ENCODE measurements at places on chromosomes 5 and 9. TPM values are rescaled to one million over a fixed set of nuclear protein-coding genes. Genes with fewer than 3 reads are reported as not detected.
A peak's percentile ranks its signal among the peaks of the same experiment; 100 is the strongest.

- H3K27ac ChIP-seq: peak within 1 kb of the TSS; percentile 98
- peak within 1 kb of the TSS; percentile 95 for H3K4me3 ChIP-seq
- peaks cover 2% of the 10 kb centered on the region for H3K36me3 ChIP-seq
These were observed at the start of gene OTULIN for GRCh38 chr5:14664270-14665100. Gene OTULIN, plus strand, starts transcription at chr5:14664718. Its CDS starts 108 bp downstream, at chr5:14664826.

DNA sequence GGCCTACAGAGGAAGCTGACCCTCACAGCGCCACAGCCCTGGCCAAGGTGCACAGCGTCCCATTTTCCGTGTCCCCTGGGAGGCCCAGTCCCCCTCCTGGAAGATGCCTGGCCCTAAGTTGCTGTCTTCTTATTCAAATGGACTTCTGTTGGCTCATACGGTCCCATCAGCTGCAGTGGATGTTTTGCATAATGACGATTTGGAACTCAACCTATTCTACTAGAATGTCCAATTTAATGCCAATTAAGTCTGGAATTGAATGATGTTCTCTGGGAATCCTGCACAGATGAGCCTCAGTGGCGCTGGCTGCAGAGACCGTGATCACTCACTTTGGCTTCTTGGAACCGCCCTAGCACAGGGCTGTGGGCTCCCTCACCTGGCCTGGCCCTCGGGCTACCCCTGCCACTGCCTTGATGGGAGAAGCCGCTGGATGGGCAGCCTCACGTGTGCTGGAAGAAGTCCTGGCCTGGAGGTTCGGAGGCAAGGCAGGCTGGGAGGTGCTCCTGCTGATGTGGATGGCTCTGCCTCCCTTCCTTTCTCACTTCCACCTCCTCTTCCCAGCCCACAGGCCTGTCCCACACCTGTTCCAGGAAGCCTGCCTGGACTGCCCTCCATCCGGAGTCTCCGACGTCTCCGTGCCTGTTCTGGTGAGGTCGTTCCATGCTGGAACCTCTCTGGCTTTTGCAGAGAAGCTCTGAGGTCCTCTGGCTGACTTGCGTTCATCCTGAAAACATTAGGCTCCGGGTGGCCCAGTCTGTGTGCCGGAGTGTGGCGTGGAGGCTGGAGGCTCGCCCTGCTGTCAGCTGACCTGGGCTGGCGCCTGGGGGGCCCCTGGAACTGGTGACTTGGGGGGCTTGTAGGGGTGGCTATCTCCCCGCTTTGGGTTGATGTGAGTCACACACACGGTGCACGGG lies 147.1 kb downstream of the RXRA start:
- no peak overlapping the region for H3K4me3 ChIP-seq
- H3K27ac ChIP-seq: peak overlapping the region; percentile 86
- peaks cover 34% of the 10 kb centered on the region for H3K4me1 ChIP-seq
- DNase-seq: no peak
- H3K27me3 ChIP-seq: no peaks in the 10 kb centered on the region
- no peaks in the 10 kb centered on the region for H3K36me3 ChIP-seq

DNA sequence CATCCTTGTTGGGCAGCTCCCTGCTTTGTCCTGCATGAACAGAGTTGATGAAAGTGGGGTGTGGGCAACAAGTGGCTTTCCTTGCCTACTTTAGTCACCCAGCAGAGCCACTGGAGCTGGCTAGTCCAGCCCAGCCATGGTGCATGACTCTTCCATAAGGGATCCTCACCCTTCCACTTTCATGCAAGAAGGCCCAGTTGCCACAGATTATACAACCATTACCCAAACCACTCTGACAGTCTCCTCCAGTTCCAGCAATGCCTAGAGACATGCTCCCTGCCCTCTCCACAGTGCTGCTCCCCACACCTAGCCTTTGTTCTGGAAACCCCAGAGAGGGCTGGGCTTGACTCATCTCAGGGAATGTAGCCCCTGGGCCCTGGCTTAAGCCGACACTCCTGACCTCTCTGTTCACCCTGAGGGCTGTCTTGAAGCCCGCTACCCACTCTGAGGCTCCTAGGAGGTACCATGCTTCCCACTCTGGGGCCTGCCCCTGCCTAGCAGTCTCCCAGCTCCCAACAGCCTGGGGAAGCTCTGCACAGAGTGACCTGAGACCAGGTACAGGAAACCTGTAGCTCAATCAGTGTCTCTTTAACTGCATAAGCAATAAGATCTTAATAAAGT lies 3.9 kb downstream of the SLC35A4 start:
- H3K4me3 ChIP-seq: no peak overlapping the region
- no peak for DNase-seq
- no peaks in the 10 kb centered on the region for H3K27me3 ChIP-seq
- H3K36me3 ChIP-seq: peaks cover 12% of the 10 kb centered on the region
- H3K4me1 ChIP-seq: peaks cover 29% of the 10 kb centered on the region
- no peak overlapping the region for H3K27ac ChIP-seq

CTXN3 gene
- total RNA-seq: not detected

- no peak for DNase-seq
- H3K27me3 ChIP-seq: no peaks in the 10 kb centered on the region
These were observed 27.8 kb upstream of the GRPEL2 start for GRCh38 chr5:149317281-149318048.

- peaks cover 16% of the 10 kb centered on the region for H3K27me3 ChIP-seq
- H3K27ac ChIP-seq: no peak overlapping the region
- peak; percentile 66 for DNase-seq
These were observed 41.8 kb upstream of the TCF7 start for GRCh38 chr5:134072471-134073210.

DNA sequence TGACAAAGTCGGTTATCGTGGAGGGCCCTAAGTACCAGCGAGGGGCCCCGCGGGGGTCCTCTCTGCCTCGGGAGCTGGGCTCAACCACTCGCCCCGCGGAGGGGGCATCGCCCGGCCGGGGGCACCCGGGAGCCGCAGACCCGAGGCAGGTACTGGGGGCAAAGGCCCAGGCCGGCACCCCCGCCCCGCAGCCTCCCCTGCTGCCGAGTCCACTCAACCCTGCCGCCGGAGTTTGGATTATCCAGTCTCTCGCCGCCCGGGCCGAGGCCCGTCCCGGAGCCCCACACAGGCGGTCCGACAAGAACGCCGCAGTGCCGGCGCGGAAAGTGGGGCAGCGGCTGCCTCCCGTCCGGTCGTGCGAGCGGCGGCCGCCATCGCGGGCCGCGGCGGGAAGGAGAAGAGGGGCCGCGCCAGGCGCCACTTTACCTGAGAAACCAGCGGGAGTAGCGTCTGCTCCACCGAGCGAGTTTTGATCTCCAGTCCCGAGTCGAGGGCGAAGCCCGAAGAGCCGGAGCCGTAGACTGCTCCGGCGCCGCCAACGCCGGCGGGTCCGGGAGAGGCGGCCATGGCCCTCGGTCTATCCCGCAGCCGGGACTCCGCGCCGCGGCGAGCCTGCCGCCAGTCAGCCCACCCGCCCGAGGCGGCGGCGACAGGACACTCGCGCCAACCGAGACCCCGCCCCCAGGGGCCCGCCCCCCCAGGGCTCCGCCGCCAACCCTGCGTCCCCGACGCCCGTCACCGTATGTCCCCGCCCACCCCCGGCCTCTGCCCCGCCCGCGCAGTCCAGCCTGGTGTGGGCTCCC lies at the start of gene CTNNAL1:
Gene CTNNAL1 (minus strand): TSS at position 624 of the 803 bp plus-strand sequence. CDS start 57 bp downstream, at position 567.
- peak; percentile 94 for DNase-seq
- H3K36me3 ChIP-seq: peaks cover 1% of the 10 kb centered on the region
- peaks cover 44% of the 10 kb centered on the region for H3K4me1 ChIP-seq
- H3K27me3 ChIP-seq: no peaks in the 10 kb centered on the region
- H3K27ac ChIP-seq: peak within 1 kb of the TSS; percentile 96
- peak within 1 kb of the TSS; percentile 84 for H3K4me3 ChIP-seq

- no peaks in the 10 kb centered on the region for H3K36me3 ChIP-seq
- peak overlapping the region; percentile 86 for H3K27ac ChIP-seq
- peaks cover 38% of the 10 kb centered on the region for H3K4me1 ChIP-seq
- no peak overlapping the region for H3K4me3 ChIP-seq
These were observed 16.0 kb downstream of the TEK start for GRCh38 chr9:27125030-27125429.

EPB41L4B gene
- 4.1 TPM for total RNA-seq

FRMD3 gene
- total RNA-seq: 1.3 TPM

DNA sequence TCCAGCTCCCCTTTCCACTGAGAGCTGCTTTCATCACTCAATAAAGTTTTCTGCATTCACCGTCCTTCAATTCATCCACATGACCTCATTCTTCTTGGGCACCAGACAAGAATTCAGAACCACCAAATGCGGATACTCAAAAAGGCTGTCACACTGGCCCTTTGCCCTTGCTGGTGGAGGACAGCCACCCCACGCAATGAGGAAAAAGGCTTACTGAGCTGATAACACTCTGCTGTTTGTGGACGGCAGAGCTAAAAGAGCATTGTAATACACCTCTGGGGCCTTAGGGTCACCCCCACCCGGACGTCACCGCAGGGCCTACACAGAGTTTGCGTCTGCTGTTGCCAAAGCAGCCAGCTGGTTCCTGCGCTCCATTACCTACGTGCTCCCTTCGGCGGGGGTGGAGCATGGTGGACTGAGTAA lies 51.2 kb upstream of the ZNF608 start:
- DNase-seq: no peak
- no peak overlapping the region for H3K4me3 ChIP-seq
- no peaks in the 10 kb centered on the region for H3K27me3 ChIP-seq
- no peaks in the 10 kb centered on the region for H3K36me3 ChIP-seq

DNA sequence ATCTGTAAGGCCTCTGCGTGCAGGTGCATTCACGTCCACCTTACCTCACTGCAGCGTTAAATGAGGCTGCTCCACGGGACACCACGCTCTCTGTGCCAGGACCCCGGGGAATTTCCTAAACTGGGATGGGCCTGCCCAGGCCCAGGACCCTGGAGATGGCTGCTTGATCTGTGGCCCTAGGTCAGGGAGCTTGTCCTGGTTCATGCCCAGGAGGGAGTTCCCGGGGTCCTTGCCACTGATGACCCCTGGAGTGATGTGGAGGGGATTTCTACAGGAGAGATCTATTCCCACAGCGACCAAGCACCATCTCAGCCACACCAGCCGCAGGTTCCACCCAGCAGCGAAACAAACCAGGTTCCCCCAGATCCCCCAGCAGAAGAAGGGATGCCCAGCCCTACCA lies 3.5 kb downstream of the OR2V1 start:
- peaks cover 50% of the 10 kb centered on the region for H3K27me3 ChIP-seq
- no peaks in the 10 kb centered on the region for H3K4me1 ChIP-seq
- H3K36me3 ChIP-seq: no peaks in the 10 kb centered on the region
- DNase-seq: no peak

- no peak overlapping the region for H3K4me3 ChIP-seq
- peaks cover 7% of the 10 kb centered on the region for H3K27me3 ChIP-seq
- peaks cover 6% of the 10 kb centered on the region for H3K4me1 ChIP-seq
These were observed 1.3 kb upstream of the SUSD3 start for GRCh38 chr9:93057042-93057702.

C9 gene
- not detected for total RNA-seq

EIF4E1B gene
- total RNA-seq: not detected

DNA sequence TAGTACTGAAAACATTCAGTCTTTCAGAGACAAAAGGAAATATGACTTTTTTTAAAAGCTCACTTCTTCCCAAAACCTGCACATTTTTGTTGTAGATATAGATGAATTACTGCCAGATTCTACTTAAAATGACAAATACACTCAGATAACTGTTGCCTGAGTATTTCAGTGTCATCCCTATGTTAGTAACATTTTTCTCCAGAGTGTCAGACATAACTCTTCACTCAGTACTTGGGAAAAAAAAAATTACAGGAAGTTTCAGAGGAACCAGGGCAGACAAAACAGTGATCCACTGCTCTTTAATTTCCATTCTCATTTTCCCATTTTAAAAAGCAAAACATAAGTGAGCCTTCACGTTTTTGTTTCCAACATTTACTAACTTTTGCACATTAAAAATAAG lies 79.3 kb upstream of the ITGA1 start:
- no peaks in the 10 kb centered on the region for H3K36me3 ChIP-seq
- no peak overlapping the region for H3K4me3 ChIP-seq
- peak overlapping the region; percentile 46 for H3K27ac ChIP-seq
- H3K4me1 ChIP-seq: peaks cover 62% of the 10 kb centered on the region
- no peaks in the 10 kb centered on the region for H3K27me3 ChIP-seq

FLT4 gene
- total RNA-seq: 0.29 TPM

GRCh38 chr9:127185931-127186781 lies 63.7 kb upstream of the ANGPTL2 start:
- peak overlapping the region; percentile 58 for H3K4me3 ChIP-seq
- H3K36me3 ChIP-seq: no peaks in the 10 kb centered on the region
- peaks cover 55% of the 10 kb centered on the region for H3K4me1 ChIP-seq
- H3K27me3 ChIP-seq: no peaks in the 10 kb centered on the region

- H3K27ac ChIP-seq: no peak overlapping the region
- H3K4me1 ChIP-seq: peaks cover 3% of the 10 kb centered on the region
- no peak for DNase-seq
- H3K4me3 ChIP-seq: no peak overlapping the region
These were observed 181.1 kb downstream of the PDZD2 start for GRCh38 chr5:31819926-31820516.

ASS1 gene
- 202 TPM for total RNA-seq

- no peak overlapping the region for H3K27ac ChIP-seq
- H3K4me1 ChIP-seq: peaks cover 13% of the 10 kb centered on the region
- H3K27me3 ChIP-seq: no peaks in the 10 kb centered on the region
- no peak overlapping the region for H3K4me3 ChIP-seq
- peaks cover 8% of the 10 kb centered on the region for H3K36me3 ChIP-seq
These were observed 62.3 kb upstream of the JAK2 start for GRCh38 chr9:4922730-4923129.

- no peaks in the 10 kb centered on the region for H3K36me3 ChIP-seq
- no peaks in the 10 kb centered on the region for H3K27me3 ChIP-seq
- H3K4me3 ChIP-seq: no peak overlapping the region
- DNase-seq: no peak
- peaks cover 59% of the 10 kb centered on the region for H3K4me1 ChIP-seq
These were observed 24.0 kb upstream of the KLF9 start for GRCh38 chr9:70438341-70438928.

All from chondrocyte (in vitro differentiated cells).